Type B pancreatic cell (in vitro differentiated cells): ENCODE measurements at places on chromosomes 1 and 21. TPM values are rescaled to one million over a fixed set of nuclear protein-coding genes. Genes with fewer than 3 reads are reported as not detected.

Gene RASAL2
- total RNA-seq: 21.8 and 32.6 TPM in 2 replicates

Gene COL24A1
- 0.33 and 7.2 TPM in 2 replicates for total RNA-seq

Gene SLC45A1
- 0.67 and 2.7 TPM in 2 replicates for total RNA-seq

Gene COL9A2
- total RNA-seq: 7.7 and 19.8 TPM in 2 replicates

Gene APCS
- 0.40 TPM in 1 of 2 replicates, not detected in the other for total RNA-seq

- no peak for DNase-seq
- no peaks in the 10 kb centered on the region for H3K4me1 ChIP-seq
- no peak overlapping the region for H3K27ac ChIP-seq
- H3K36me3 ChIP-seq: peaks cover 21% of the 10 kb centered on the region
Measured at GRCh38 chr1:39282537-39283216, 78.2 kb downstream of the MACF1 start.

- no peak overlapping the region for H3K4me3 ChIP-seq
- H3K27ac ChIP-seq: no peak overlapping the region
- no peaks in the 10 kb centered on the region for H3K27me3 ChIP-seq
- H3K4me1 ChIP-seq: peaks cover 9% of the 10 kb centered on the region
Measured at GRCh38 chr1:229328598-229329362, 14.1 kb downstream of the CCSAP start.

DNA sequence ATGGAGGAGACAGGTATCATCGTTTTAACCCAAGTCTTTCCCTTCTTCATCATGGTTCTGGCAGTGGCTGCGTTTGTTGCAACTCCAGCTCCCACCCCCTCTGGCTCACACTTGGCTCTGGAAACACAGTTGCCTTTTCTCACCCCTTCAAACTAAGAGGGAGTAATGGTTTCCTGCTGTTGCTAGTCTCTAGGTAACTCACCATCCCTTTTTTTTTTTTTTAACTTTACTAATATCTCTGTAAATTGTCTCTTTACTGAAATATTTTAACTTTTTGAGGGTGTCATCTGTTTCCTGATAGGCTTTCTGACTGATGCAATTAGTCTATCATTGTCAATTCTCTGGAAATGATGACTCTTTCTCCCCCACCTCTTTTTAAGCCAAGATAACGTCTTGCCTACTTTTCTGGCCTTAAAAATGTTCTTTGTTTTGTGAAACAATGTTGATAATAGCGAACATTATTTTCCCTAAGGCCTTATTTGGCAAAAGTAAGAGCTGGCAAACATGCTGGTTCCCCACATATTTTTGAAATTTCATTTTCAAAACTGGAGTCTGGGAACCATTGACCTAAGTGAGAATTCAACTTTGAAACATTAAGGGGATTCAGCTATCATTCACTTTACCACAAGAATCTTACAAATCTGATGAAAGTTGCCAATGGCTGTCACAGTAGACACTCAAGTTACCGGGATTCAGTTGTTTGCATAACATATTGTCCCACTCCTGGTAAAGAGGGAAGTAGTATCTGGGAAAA is 85.3 kb downstream of the LEPR start:
- H3K4me1 ChIP-seq: peaks cover 4% of the 10 kb centered on the region
- no peaks in the 10 kb centered on the region for H3K27me3 ChIP-seq
- no peak overlapping the region for H3K4me3 ChIP-seq
- DNase-seq: no peak
- no peaks in the 10 kb centered on the region for H3K36me3 ChIP-seq

GRCh38 chr1:99680270-99680669 is 34.4 kb downstream of the PALMD start:
- H3K27ac ChIP-seq: no peak overlapping the region
- peaks cover 26% of the 10 kb centered on the region for H3K4me1 ChIP-seq
- H3K4me3 ChIP-seq: no peak overlapping the region
- no peaks in the 10 kb centered on the region for H3K36me3 ChIP-seq
- peaks cover 3% of the 10 kb centered on the region for H3K27me3 ChIP-seq
- no peak for DNase-seq

DNA sequence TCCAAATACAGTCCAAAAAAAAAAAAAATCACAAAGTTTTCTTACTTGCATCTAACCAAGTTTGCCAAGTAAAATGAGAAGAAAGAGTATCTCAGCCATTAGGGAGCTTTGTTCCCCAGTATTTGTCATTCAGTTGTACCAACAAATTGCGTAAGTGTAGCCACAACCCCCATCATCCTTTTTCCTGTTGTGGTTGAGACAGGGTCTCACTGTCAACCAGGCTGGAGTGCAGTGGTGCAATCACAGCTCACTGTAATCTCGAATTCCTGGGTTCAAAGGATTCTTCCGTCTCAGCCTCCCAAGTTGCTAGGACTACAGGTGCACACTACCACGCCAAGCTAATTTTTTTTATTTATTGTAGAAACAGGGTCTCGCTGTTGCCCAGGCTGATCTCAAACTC is 9.5 kb downstream of the STX6 start:
- no peak overlapping the region for H3K4me3 ChIP-seq
- H3K27me3 ChIP-seq: no peaks in the 10 kb centered on the region
- H3K4me1 ChIP-seq: peaks cover 18% of the 10 kb centered on the region
- DNase-seq: no peak
- H3K36me3 ChIP-seq: peaks cover 10% of the 10 kb centered on the region

DNA sequence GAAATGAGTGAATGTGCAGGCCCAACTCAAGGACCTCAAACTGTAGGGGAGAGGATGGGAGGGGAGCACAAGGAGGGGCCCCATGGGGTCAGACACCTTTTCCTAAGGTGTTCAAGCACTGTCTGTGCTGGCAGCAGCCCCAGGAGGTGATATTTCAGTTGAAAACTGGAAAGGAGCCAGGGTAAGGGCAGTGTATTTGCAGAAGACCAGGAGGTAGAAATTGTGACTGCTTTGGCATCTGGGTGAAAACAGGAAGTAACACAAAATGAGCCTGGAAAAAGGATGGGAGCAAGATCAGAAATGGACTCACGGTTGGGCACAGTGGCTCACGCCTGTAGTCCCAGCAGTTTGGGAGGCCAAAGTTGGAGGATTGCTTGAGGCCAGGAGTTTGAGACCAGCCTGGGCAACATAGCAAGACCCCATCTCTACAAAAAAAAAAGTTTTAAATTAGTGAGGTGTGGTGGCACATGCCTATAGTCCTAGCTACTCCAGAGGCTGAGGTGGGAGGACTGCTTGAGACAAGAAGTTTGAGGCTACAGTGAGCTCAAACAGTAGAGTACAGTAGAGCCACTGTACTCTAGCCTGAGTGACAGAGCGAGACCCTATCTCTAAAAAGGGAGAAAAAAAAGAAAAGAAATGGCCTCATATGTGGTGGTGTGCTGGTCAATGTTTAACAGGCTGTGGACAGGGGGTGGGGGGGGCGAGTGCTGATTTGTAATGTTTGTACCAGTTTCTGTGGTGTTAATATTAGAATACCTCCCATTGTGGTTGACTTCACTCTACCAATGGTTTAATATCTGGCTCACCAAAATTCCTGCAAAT is 76.2 kb upstream of the ANGPTL1 start:
- H3K4me1 ChIP-seq: peaks cover 29% of the 10 kb centered on the region
- peak overlapping the region; percentile 8 for H3K27ac ChIP-seq
- H3K4me3 ChIP-seq: no peak overlapping the region
- DNase-seq: peak; percentile 29
- H3K27me3 ChIP-seq: peaks cover 10% of the 10 kb centered on the region

- no peak for DNase-seq
- peaks cover 19% of the 10 kb centered on the region for H3K4me1 ChIP-seq
- no peak overlapping the region for H3K27ac ChIP-seq
- H3K36me3 ChIP-seq: no peaks in the 10 kb centered on the region
- peaks cover 8% of the 10 kb centered on the region for H3K27me3 ChIP-seq
Measured at GRCh38 chr1:57163325-57163724, 197.5 kb upstream of the C8B start.

DNA sequence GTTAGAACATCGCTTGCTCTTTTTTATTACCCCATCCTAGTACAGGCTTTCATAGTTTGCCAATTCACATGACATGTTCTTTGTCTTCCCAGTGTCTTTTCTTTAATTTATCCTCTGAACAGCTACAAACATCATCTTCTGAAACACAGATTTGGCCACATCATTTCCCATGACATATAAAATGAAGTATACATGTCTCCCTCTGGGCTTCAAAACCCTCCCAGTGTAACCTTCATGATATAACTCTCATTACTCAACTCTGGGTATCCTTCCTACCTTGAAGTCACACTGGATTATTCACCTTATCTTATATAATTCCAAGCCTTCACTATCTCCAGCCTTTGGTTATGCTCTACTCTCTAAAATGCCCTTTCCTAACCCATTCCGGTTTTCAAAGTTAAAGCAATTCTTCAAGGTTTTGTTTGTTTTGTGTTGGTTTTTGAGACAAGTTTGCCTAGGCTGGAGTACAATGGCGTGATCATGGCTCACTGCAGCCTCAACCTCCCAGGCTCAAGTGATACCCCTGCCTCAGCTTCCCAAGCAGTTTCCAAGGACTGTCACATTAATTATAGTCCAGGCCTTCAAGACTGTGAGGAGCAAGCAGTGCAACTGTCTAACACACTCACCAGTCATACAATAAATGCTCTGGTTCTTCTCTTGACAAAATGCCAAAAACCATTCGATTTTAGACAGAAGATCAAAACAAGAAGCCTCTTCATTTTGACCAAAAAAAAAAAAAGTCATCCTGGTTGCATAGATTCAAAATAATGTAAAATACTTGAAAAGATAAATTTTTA is 5.8 kb downstream of the RGS1 start:
- no peaks in the 10 kb centered on the region for H3K36me3 ChIP-seq
- no peaks in the 10 kb centered on the region for H3K27me3 ChIP-seq
- no peak overlapping the region for H3K27ac ChIP-seq
- no peak for DNase-seq
- peaks cover 11% of the 10 kb centered on the region for H3K4me1 ChIP-seq

GRCh38 chr1:65311760-65312159 is 2.4 kb downstream of the DNAJC6 start:
- no peaks in the 10 kb centered on the region for H3K36me3 ChIP-seq
- H3K4me1 ChIP-seq: peaks cover 11% of the 10 kb centered on the region
- peaks cover 42% of the 10 kb centered on the region for H3K27me3 ChIP-seq
- DNase-seq: no peak
- no peak overlapping the region for H3K4me3 ChIP-seq
- no peak overlapping the region for H3K27ac ChIP-seq
